Nucleus accumbens (tissue), 56 donors: ENCODE measurements at places on chromosomes 5 and 9.

DNA sequence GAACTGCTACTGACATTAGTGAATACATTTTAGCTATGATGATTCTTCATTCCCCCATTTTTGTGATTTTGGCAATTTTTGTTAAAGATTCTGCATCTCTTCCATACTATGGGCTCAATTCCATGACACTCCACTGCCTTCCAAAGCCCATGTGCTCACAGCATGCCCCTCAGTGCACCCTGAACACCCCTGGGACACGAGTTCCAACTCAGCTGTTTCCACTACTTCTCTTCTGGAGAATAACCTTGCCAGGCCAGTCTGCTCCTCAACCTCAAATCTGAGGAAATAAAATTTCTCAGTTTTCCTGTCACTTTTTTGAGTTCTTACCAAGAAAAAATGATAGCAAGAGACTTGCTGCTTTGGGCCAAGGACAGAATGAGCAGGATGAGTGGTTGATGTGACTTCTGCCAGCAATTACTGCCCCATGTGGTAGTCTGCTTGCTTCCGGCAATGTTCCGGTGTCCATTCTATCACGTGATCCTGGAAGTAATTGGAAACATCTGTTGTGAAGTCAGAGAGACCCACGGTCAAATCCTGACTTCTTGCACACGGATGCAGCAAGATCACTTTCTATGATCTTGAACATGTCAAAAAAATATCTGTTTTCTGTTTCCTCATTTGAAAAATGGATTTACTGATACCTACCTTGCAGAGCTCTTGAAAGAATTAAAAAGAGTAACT is 58.3 kb downstream of the EGFLAM start:
- no peak for DNase-seq

DNA sequence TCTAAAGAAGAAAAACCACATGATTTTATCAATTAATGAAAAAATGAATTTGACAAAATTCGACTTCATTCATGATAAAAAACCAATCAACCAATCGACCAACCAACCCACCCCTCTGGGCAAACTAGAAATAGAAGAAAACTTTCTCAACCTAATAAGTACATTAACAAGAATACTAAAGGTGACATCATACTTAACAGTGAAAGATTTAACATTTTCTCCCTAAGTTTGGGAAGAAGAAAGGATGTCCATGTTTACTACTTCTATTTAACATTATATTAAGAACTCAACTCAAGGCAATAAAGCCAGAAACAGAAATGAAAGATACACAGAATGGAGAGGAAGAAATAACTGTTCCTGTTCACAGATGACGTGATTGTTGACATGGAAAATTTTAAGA is 476.1 kb upstream of the MEF2C start:
- DNase-seq = no peak

DNA sequence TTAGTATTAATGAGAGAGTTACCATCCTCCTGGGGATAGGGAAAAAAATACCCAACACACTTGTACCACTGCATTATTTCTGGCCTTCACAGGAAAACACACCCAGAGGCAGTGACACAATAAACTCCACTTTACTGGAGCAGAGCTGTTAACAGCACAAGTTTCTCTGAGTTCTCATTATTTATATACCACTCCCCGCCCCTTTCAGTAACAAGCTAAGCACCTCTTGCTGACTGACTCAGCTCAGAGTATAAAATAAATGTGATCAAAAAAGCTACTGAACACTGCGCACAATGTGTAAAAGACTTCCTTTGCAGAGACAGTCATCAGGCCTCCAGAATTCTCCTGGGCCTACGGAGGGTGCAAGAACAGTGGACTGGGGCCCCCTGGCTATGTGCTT is 21.6 kb downstream of the KLF9 start:
- no peak for DNase-seq

GRCh38 chr9:82410306-82410705 is 421.7 kb downstream of the SPATA31D1 start:
- DNase-seq = no peak

- DNase-seq = no peak
Measured at GRCh38 chr5:10854506-10855277, 93.7 kb upstream of the DAP start.

GRCh38 chr5:141945511-141946051 is 12.4 kb downstream of the PCDH12 start:
- DNase-seq = no peak

GRCh38 chr5:3715062-3715461 is 119.4 kb downstream of the IRX1 start:
- DNase-seq = no peak

DNA sequence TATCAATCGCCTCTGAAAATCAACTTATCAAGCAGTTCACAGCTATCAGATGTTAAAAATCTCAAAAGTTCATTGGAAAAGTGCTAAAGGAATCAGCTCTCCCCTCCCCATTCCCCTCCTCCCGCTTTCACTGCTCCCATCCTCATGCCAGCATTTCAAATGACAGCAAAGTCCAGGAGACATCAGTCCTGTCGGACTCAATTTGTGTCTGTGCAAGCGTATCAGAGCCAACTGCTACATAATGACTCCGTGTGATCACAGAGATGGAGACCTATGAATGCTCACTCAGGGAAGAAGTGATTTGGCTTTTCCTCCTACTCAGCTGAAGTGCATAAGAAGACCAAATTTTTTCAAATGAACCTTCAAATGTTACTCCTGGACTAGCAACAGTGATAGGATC is 937.2 kb upstream of the DMAC1 start:
- DNase-seq = no peak
